ENCODE measurements at places on chromosomes 16 and 17. TPM values are rescaled to one million over a fixed set of nuclear protein-coding genes. Genes with fewer than 3 reads are reported as not detected.

DNA sequence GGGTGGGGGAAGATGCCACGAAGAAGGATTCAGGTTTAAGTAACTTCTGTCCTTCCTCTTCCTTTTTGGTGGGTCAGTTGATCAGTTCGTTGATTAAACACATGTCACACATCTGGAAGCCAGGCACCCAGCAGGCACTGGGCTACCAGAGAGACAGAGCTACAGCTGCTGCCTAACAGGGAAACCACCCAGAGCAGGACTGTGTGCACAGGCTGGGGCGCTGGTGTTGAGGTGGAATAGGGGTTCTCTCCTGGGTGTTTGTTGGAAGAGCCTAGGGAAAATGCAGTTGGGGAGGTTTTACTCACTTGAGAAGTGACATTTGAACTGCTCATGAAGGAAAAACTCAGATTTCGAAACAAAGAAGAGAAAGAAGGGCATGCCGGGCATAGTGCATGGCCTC is 152.4 kb downstream of the IRX5 start:
- DNase-seq = no peak

CALCOCO2 gene
- 179 TPM for total RNA-seq

GRCh38 chr16:25317732-25318316 is 60.2 kb upstream of the ZKSCAN2 start:
- DNase-seq = no peak

DNA sequence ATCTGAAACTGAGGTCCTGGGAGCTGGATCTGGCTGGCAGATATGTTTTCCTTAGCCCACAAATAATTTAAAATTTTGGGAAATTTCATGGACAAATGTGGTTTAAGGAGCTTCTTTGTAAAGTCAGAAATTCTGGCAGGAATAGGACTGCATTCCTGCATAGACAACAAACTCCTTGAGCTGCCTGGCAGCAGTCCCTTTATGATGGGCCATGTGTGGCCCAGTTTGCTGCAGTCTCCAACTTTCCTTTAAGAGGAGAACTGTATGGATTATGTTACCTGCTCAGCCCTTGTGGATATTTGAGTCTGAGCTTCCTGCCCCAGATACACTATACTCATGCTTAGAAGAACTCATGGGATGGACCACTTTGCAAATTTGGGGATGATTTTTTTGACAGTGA is 48.5 kb upstream of the HS3ST2 start:
- no peak for DNase-seq

DNA sequence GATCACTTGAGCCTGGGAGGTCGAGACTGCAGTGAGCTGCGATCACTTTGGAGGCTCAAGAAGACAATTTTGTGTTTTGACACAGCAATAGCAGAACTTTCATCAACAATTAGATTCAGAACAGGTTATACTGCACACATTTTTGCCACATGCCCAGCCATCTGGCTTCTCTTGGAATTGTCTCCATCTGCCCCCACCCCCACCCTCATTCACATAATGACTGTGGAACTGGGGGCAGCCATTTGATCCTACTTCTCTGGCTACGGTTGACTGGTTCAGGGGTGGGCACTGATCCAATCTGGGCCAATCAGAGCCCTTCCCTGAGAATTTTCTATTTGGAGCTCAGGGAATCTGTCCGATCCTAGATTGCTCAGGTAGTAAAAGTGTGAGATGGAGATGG is 14.0 kb downstream of the TMEM92 start:
- DNase-seq = no peak

- no peak for DNase-seq
Observed at GRCh38 chr17:21201874-21202273, 12.1 kb downstream of the TMEM11 start.

DNAH3 gene
- not detected for total RNA-seq

DNA sequence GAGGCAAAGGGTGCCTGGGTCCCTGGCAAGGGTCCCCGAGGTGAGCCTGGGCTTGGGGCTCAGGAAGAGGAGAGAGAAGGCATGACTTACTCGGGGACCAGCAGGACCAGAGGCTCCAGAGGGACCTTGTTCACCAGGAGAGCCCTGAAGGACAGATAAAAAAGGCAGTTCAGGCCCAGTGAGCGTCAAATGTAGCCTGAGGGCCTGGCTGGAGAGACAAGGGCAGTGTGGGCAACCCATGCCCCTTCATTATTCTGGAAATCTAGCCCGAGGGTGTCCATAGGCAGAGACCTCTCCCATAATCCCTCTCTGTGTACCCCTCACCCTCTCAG is 14.1 kb downstream of the COL1A1 start:
- no peak for DNase-seq

MT1F gene
- total RNA-seq = 27.8 TPM

DNA sequence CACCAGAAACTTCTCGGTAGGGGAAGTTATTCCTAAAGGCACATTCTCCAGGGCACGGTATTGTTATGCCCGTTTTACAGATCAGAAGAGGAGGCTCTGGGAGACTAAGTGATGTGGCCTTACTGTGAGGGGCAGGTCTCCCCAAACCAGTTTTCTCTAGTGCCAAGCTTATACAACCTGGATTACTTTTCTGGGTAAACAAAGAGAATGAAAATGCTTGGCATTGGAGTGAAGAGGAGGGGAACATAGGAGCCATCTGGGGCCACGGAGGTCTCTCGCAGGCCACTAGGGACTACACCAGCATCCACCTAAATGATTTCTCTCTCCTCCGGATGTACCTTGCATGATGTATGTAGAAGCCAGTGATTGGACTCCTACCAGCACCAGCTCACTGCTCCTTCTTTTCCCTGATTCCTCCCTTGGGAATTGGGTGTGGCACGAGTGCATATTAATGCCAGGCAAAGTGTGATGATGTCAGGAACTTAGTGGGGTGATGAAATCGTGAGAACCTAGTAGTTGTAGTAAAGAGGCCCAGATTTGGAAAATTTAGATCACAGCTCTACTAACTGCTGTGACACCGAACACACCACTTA is 674 bp downstream of the TOM1L1 start:
- DNase-seq = no peak

SLC5A11 gene
- total RNA-seq = 0.75 TPM

GRCh38 chr17:13788385-13788784 is 186.7 kb upstream of the HS3ST3A1 start:
- no peak for DNase-seq

GRCh38 chr17:65055708-65056638 is 567 bp downstream of the GNA13 start:
- DNase-seq = peak; percentile 67

- no peak for DNase-seq
Observed at GRCh38 chr16:16021988-16022682, 72.7 kb downstream of the ABCC1 start.

GRCh38 chr16:26186091-26186615 is 494.4 kb downstream of the HS3ST4 start:
- DNase-seq = no peak

GRCh38 chr17:70276906-70277305 is 107.6 kb downstream of the KCNJ2 start:
- DNase-seq = no peak

GRCh38 chr16:87528690-87529579 is 36.1 kb upstream of the ZCCHC14 start:
- DNase-seq = no peak

GRCh38 chr17:18262111-18262510 is 1.6 kb downstream of the MIEF2 start:
- DNase-seq = no peak

- DNase-seq = no peak
Observed at GRCh38 chr17:14474591-14474990, 173.7 kb downstream of the HS3ST3B1 start.

DNA sequence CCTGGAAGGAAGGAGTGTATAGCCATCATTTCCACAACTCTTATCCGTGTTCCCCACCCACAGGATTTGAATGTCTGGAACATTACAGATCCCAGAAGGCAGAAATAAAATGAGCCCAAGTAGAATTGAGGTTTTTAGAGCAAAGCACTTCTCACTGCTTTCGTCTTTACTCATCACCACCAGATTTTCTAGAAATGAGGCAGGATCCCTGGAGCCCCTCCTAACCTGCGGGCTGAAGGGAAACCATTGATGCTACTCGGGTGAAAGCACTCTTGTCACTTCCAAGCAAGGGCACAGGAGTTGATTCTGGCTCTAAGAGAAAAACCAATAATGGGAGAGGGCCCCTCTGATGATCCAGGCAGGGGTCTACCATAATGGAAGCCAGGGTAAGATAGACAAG is 2.8 kb upstream of the ALDOC start:
- DNase-seq = no peak

DNA sequence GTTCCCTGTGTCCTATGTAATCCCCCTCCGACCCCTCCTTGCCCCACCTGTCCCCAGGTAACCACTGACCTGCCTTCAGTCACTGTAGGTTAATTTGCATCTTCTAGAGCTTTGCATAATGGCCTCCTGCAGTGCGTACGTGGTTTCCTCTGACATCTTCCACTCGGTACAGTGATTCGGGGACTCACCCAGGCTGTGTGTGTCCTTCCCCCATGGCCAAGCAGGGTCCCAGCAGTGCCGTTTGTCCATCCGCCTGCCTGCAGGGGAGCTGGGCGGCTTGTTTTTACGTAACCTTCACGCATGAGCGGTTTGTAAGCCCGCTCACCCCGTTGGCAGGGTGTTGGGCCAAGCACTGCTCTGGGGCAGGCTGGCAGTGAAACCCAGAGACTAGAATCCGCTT is 7.9 kb downstream of the MAPK8IP3 start:
- DNase-seq = no peak

DNA sequence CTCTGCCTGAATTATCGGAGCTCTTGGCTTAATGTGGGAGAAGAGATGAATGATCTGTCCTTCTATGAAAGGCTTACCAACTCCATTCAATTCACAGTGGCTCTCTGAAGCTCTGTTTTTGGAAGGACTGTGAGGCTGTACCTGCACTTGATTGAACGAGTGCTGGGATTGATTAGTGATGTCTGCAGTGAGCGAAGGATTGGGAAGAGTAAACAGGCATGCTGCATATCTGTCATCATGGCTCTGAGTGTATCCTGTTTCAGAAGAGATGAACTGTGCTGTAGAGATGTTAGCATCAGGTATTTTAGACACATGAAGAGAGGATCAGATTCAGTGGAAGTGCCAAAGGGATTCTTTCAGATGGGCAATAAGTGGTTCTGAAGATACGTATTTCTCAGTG is 564.0 kb downstream of the MAF start:
- DNase-seq = no peak

DNA sequence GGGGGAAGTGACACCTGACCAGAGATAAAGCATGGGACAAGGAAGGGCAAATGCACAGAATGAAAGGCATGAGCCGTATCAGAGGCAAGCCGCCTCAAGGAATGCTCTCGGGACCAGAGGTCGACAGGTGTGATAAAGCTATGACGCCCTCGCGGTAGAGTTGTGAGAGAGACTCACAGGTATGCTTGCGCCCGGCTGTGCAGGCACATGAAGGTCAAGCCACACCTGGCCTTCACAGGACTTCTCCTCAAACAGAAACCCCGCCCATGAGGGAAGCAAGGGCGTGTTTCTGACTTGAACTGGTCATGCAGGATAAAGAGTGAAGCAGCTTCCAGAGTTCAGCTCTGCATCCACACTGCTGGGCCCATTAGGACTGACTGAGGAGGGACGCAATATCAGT is 7.8 kb downstream of the NCBP3 start:
- no peak for DNase-seq

ZNF750 gene
- total RNA-seq = not detected

GRCh38 chr16:10597187-10597601 is 16.8 kb upstream of the EMP2 start:
- no peak for DNase-seq

GRCh38 chr17:62172492-62173291 is 107.6 kb upstream of the MED13 start:
- DNase-seq = no peak

HSD11B2 gene
- total RNA-seq = not detected

GRCh38 chr17:45905814-45906213 is 11.5 kb downstream of the MAPT start:
- no peak for DNase-seq

GRCh38 chr16:75222271-75222783 is 3.5 kb downstream of the CTRB1 start:
- DNase-seq = no peak

GRB7 gene
- total RNA-seq = 0.37 TPM

DNA sequence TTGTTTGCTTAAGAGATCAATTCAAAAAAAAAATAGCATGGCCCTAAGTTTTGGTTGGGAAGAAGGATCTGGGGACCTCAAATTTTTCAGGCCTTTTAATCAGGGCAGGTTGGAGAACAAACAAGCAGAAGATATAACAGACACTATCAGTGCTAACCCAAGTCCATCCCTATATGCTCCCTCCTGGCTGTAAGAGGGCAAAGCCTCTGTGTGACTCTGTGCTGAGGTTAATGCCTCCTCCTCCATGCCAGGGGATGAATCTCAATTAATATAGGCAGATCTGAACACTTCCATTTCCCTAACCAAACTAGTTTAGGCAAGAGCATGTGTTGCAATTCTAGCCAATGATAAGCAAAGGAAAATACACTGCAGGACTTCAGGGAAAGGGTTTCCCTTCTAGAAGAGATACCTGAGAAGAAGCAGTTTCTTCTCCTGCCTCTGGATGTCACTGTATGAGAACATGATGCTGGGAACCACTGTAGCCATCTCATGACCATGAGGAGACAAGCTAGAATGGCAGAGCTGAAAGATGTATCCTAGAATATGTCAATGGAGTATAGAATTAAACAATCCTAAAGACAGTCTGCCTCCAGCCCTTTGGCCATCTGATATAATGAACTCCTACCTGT is 76.0 kb downstream of the CHD9NB start:
- no peak for DNase-seq

DNA sequence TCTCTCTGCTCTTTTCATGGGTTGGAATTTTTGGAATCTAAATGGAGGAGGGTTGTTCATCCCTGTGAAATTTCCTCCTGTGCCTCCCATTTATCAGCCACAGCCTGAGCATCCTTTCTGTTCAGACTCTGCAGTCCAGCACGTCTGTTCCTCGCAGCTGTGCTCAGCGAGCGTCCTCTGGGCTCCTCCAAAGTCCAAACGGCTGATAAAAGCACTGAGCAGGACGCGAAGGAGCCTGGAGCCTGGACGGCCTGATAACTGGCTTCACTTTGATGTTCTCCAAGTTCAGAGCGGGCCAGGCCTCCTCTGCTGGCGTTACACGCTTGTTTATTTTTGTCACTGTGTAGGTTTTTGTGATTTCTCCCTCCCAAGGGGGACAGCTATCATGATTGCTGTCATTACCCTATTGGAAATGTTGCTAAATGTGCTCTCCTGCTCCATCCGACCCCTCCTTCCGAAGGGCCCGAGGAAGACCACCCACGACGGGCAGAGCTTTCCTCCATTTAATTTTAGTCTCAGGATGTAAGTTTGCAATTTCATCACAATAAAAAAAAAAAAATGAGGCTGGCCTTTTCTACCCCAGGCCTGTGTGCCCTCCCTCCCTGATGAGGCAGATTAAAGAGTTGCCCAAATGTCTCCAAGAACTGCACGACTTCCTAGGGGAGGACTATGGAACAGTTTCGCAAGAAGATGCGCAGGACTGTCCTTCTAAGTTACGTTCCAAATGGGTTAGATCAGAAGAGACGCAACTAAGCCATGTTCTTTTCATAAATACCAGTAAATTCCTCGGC is 290.5 kb upstream of the FOXF1 start:
- no peak for DNase-seq

- DNase-seq = no peak
Observed at GRCh38 chr16:14489460-14489859, 140.6 kb downstream of the PARN start.

DNA sequence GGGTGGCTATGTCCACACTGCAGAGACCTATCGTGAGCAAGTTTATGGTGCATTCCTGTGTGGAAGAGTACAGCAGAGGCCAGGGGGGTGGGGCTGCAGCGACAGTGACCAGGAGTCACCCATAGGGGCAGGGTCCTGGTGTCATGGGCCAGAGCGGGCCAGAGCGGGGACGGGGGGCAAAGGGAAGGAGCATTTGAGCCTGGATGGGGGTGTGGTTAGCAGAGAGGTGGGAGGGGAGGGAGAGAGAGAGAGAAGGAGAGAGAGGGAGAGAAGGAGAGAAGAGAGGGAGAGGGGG is 17.8 kb downstream of the JPH3 start:
- DNase-seq = no peak

Measured in activated naive CD8-positive, alpha-beta T cell treated with anti-CD3 and anti-CD28 coated beads, Interleukin-2, amount 10 ng/mL, durations not matched to agents 7 days and 5 days (primary cell).